ENCODE measurements at places on chromosomes 6 and 20.

DNA sequence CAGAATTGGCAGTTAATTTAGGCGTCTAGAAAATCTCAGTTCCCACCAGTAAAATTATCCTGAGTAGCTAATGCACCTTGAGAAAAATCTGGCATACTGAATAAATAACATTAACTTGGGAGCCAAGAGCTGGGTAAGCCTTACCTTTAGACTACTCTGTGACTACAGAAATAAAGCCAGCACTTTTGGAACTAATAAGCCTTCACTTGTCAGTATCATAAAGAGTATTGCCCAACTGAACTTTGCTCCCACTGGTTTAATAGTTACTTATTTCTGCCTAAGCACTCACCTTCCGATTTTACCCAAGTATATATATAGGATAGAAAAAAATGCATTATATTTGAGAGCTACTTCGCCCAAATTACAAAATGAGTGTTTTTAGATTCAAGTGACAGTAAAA is 10.7 kb downstream of the FAM8A1 start:
- DNase-seq = no peak

DNA sequence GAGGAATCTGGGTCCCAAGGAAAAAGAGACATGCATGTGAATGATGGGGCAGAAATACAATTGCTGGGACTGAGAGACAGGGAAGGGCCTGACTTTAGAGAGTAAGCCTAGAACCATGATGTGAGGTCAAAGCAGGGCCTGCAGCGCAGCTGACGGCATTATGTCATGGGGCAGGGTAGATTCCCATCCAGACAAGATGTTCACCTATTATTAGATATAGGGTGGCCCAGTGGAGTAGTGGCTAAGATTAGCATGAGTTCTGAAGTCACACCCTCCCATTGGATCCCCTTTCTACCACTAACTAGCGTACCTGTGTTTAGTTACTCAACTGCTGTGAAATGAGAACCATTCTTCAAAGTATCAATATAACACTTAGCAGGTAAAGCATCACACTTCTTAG is 39.6 kb downstream of the NDUFAF5 start:
- no peak for DNase-seq

- DNase-seq = peak; percentile 72
These were observed 32.9 kb downstream of the TRAM2 start for GRCh38 chr6:52543729-52544601.

- no peak for DNase-seq
These were observed 311.4 kb downstream of the CLIC5 start for GRCh38 chr6:45704056-45704800.

- no peak for DNase-seq
These were observed 83.2 kb downstream of the CEBPB start for GRCh38 chr20:50273601-50274491.

DNA sequence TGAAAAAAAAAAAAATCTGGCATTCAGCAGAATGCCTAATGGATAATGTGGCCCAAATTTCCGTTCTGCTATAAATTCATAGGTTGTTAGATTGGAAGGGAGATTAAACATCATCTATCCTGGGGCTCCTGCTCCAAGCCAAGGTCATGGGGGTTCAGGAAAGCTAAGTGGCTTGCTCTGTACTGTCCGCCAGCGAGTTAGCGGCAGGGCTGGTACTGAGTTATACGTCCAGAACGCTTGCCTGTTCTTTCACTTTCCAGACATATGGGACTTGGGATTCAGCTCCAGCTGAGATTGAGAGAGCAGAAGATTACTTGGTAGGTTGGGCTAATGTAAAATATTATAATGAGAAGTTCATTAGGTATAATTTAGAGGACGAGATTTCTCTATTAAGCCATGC is 858 bp downstream of the RWDD1 start:
- DNase-seq = no peak
